Heart right ventricle (tissue), 16 donors: ENCODE measurements at places on chromosomes 12 and 14. TPM values are rescaled to one million over a fixed set of nuclear protein-coding genes. Genes with fewer than 3 reads are reported as not detected.

The MAP1LC3B2 gene
- total RNA-seq = 1.2 TPM

The FOXM1 gene
- total RNA-seq = 0.59 TPM

The MTRFR gene
- 10.8 TPM for total RNA-seq

The RTL1 gene
- total RNA-seq = not detected

The OR4K13 gene
- not detected for total RNA-seq

The PSMD9 gene
- 35.1 TPM for total RNA-seq

The TPI1 gene
- 858 TPM for total RNA-seq

The NPAS3 gene
- 1.6 TPM for total RNA-seq

The MANSC1 gene
- total RNA-seq = 11.2 TPM

The PELI2 gene
- total RNA-seq = 3.4 TPM

The AMDHD1 gene
- 0.79 TPM for total RNA-seq

The FLVCR2 gene
- 1.7 TPM for total RNA-seq

The RTN1 gene
- 0.40 TPM for total RNA-seq

The SVOP gene
- total RNA-seq = 2.6 TPM

The NOS1 gene
- total RNA-seq = 0.56 TPM

The REP15 gene
- total RNA-seq = 8.1 TPM

The NGB gene
- not detected for total RNA-seq

The RFX4 gene
- total RNA-seq = not detected

The OAS2 gene
- total RNA-seq = 23.3 TPM

The PSMB11 gene
- total RNA-seq = not detected
